ENCODE measurements at places on chromosomes 11 and 22.

DNA sequence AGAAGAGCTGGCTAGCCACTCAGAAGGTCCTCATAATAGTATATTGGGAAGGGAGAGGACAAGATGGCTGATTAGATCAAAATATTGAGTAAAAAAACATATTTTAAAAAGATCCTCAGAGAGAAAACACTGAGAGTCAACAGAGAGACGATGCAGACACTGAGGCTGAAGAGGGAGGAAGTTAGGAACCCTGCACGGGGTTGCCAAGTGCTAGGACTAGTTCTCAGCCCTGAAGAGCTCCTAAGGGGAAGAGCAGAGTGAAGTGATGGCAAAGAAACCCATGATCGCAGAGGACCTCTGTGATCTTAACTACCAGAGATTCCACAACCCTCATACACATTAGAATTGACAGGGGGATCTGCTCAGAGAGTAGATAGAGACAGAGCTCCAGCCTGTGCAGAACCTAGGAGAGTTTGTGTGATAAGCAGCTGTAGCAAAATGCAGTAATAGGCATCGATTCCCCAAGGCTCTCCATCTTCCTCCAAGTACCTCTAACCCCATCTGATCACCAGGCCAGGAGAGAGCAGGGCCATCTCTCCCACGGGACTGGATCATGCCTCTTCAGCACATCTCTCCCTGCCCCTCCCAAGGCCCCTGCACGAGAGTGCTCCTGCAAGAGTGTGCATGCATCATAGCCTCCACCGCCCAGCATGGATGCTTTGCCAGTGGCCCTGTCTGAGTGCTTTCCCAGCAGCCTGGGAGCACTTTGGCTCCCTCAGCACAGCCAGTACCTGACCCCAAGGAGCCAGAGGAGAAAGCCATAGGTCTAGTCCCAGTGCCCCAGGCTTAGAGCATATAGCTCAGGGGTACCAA, 41.2 kb upstream of the ARL14EP start:
- no peak for DNase-seq

- no peak for DNase-seq
These were observed 89.0 kb downstream of the MICAL2 start for GRCh38 chr11:12199231-12199948.

DNA sequence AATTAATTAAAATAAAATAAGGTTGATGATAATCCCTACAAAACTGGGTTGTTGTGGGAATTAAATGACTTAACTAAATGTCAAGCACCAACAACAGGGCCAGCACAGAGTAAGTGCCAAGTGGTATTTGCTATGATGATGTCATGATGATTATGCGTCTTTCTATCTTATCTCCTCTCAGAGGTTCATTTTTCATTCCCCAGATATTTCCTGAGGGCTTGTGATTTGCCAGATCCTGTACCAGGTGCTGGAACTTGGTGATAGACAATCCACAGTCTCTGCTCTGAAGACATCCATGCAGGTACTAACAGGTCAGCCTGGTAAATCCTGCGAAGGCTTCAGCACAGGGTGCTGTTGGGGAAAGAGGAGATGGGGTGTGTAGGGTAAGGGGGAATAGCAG, 8.1 kb upstream of the MYH9 start:
- no peak for DNase-seq

DNA sequence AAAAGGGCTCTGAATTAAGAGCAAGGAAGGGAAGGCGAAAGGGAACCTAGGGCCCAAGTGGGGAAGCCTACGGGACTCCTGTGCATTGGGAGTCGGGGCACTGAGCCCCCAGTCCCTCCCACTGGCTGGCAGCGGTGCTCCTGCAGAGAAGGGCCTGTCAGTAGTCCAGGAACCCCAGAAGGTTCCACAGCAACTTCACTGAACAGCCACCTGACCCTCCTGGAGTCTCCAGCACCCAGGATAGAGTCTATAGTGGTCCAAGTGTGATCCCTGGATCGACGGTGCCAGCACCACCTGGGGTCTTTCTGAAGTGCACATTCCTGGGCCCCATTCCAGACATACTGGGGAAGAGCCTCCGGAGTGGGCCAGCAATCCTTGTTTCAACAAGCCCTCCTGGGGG, 100.0 kb upstream of the B3GAT1 start:
- no peak for DNase-seq

- peak; percentile 69 for DNase-seq
These were observed 5.7 kb downstream of the ZFTA start for GRCh38 chr11:63762654-63763495.

All from Right ventricle myocardium superior (tissue), 1 donor.